ENCODE measurements at places on chromosomes 11 and 22. TPM values are rescaled to one million over a fixed set of nuclear protein-coding genes. Genes with fewer than 3 reads are reported as not detected.

Gene LMO2
- 1.9 TPM for total RNA-seq

Gene CDC42EP1
- not detected for total RNA-seq

Gene ZNF214
- not detected for total RNA-seq

Gene OR5D14
- total RNA-seq: not detected

Gene PIWIL4
- total RNA-seq: 1.3 TPM

Gene NDUFS3
- 70.6 TPM for total RNA-seq

Gene TTC9C
- 19.4 TPM for total RNA-seq

Gene SYCE3
- total RNA-seq: not detected

Gene MS4A7
- 0.86 TPM for total RNA-seq
